ENCODE measurements at places on chromosomes 6 and 20.
A peak's percentile ranks its signal among the peaks of the same experiment; 100 is the strongest.

DNA sequence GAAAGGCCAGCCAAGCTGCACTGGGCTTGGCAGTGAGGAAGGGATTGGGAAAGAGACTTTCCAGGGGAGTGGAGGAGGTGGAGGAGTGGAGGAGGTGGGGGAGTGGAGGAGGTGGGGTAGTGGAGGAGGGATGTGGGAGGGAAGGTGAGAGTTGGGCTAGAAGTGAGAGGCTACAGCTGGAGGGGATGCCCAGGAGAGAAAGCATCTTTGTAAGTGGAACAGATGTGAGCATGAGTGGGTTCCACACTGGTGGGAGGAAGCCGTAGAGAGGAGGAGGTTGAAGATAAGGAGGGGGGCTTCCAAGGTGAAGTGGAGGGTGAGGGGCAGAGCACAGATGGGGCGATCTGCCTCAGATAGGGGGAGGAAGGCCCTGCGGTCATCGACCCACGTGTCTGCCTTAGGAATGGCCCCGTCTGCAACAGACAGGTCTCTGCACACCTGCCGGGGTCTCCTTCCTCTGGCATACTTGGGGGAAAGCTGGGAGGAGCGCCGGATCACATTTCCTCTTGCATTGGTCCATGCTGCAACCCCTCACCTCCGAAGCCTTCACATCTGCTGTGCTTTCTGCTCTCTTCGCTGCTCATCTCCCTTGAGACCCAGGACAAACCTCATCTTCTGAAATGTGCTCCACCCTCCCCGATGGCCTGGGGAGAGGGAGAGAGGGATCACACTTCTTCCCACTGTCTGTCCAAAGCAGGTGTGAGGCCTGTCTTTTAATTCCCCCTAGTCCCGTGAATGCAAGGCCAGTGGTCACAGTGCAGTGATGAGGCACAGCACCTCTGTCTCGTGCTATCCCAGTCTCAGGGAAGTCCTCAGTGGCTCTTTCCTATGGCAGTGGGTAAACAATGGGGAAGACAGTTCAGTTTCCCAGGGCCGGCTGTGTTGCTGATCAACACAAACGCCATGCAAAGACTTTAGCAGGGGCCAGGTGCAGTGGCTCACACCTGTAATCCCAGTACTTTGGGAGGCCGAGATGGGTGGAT, 48.6 kb upstream of the SNX9 start:
- DNase-seq: no peak

DNA sequence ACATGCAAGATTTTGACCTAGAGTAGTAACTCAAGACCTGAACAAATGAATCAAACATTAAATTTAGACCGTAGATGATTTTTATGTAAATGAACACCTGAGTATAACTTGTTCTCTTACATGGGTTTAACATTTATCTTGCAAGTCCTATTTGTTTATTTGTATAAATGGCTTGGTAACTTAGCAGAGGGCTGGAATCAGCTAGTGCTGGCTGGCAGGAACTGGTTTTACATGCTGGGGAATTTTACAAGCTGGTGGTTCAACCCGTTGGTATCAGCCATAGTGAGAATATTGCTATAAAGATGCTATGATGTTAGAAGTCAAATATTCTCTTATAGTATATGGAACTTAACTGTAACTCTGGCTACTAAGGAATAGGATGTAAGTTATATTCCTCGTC, 8.9 kb downstream of the SLC22A2 start:
- no peak for DNase-seq

GRCh38 chr6:148565930-148566663, 180.7 kb upstream of the UST start:
- DNase-seq: no peak

DNA sequence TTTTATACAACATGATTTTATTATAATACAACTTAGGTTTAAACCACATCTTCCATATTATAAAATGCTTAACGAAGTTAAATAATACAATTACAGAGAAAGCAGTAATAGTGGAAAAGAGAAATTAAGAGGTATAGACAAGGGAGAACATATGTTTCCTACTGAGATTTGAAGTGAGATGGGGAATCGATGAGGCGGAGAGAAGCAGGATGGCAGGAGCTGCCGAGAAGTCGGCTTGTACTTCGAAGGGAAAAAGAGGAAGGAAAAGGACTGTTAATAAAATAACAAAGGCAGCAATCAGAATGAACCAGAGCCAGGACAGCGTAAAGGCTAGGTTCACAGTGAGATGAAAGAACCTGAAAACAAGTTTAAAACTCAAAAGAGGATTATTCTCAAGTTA, 15.4 kb downstream of the FBXL4 start:
- no peak for DNase-seq

- DNase-seq: no peak
These were observed 118.5 kb downstream of the SYCP2 start for GRCh38 chr20:59814840-59815340.

DNA sequence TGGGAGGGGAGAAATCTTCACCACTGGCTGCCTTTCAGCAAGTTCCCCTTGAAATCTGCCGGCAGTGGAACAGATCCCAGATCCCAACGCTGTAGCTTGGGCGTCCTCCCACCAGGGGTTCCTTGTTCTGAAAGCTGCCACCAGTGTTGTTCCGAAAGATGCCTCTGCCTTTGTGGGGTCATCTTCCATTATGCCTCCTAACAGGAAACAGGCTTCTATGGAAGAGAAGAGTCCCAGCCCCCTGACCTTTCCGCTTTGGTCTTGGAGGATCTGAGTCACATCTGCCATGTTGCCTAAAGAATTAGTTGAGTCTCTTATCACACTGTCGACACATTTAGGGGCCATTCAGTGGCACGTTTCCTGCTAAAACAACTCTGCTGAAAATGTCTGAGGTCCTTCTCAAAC, 57.5 kb upstream of the NFATC2 start:
- DNase-seq: no peak

- no peak for DNase-seq
These were observed 2.1 kb upstream of the PPP1R18 start for GRCh38 chr6:30688569-30688968.

DNA sequence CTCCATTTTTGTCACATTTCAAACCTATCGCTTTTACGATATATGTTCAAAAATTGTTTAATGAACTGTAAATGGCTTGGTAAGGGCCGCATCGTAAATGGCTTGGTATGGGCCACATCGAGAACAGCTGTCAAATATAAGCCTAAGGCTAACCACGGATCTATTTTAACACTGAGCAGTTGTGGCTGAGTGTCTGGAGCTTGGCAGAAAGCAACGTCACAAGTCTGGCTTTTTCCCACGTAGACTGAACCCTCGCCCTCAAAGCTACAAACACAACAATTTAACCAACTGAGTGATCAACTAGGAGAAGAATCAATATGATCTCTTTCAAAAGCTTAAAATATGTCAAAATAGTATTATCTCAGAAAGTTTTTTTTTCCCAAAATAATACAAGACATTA, 71.4 kb upstream of the PRSS16 start:
- DNase-seq: no peak

GRCh38 chr20:63930971-63931553, 25.2 kb downstream of the UCKL1 start:
- no peak for DNase-seq

DNA sequence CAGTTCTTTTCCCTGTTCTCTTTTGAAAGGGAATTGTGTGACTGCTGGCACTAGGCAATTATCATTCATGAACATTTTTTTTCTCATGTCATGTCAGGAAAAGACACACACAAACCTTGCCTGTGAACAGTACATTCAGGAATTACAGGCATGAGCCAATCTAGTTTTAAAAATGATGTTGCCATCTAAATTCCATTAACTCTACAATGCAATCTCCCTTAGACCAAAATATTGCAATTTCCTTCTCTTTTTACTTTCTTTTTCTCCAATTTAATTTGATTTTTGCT, 127.5 kb upstream of the STMND1 start:
- no peak for DNase-seq

GRCh38 chr6:112482373-112482772, 135.2 kb downstream of the RFPL4B start:
- no peak for DNase-seq

- DNase-seq: no peak
These were observed 116.3 kb upstream of the CHD6 start for GRCh38 chr20:41734506-41734945.

- no peak for DNase-seq
These were observed 37.0 kb upstream of the SAMHD1 start for GRCh38 chr20:36988494-36988966.

GRCh38 chr6:132812255-132812732, 2.1 kb upstream of the RPS12 start:
- peak; percentile 38 for DNase-seq

DNA sequence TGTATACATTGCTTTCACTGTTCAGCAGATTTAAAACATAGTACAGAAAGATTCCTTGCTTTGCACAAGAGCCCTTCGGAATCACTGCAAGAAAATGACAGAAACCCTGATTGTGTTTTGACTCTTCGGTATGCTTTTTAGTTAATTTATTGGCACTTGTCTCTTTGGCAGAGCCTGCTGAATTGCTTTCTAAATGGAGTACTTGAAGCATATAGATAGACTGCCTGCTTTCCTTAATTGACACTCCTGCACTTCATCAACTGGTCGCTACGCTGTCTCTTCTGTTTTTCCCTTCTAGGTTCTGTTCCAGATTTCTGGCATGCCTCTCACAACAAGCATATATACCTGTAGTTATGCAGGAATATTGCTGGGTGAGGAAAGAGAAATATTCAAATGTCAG, 22.4 kb upstream of the RBM24 start:
- no peak for DNase-seq

DNA sequence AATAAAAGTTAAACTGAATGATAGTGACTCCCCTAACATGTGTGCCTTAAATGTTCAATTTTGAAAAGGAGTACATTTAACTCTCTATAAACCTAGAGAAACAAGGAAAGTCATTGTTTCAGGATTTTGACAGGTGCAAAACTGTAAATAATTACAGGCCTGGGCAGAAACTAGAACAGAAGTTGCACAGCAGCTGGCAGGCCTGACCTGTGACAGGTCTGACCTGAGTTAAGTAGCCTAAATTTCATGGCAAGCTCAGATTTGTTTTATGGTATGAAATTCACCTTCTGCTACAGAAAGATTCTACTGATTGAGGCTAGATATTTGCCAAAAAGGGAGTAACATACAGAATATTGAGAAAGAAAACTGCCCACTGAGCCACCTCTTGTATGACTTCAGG, 166.1 kb downstream of the CDKAL1 start:
- no peak for DNase-seq

- peak; percentile 28 for DNase-seq
These were observed 17.7 kb downstream of the PDSS2 start for GRCh38 chr6:107441682-107442081.

DNA sequence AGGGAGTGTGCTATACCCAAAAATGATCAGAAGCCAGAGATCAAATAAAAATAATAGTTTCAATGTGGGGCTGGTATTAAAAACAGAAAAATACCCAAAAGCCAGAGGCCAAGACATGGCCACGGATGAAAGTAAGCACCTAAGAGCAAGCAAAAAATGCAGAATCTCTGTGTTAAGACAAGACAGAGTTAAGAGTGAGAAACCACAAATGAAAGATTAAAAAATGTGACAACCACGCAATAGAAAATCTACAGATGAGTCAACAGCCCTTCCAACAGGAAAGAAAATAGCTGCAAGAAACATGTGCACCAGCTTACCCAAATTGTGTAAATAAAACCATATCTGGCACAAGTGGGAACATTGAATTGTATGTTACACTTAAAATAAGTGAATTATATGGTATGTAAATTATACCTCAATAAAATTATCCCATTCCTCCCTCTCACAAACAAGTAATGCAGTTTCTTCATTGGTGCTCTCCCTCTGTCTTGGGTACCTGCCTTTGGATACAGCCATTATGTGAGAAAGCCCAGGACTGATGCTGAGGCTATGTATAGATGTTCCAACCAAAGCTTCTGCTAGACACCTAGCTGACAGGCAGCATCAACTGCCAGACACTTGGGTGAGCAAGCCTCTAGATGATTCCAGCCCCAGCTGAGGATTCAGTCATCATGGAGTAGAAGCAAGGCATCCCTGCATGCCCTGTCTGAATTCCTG, 55.3 kb upstream of the UFL1 start:
- DNase-seq: no peak
